ENCODE measurements at places on chromosomes 1 and 21. TPM values are rescaled to one million over a fixed set of nuclear protein-coding genes. Genes with fewer than 3 reads are reported as not detected.

The S100A14 gene
- not detected for total RNA-seq

The LDLRAD1 gene
- not detected for total RNA-seq

The TMPRSS15 gene
- not detected for total RNA-seq

The AIM2 gene
- not detected for total RNA-seq

The CD48 gene
- total RNA-seq, result not detected

The LRRC7 gene
- not detected for total RNA-seq

The ZNF683 gene
- not detected for total RNA-seq

The LCE1E gene
- not detected for total RNA-seq

The PRSS38 gene
- not detected for total RNA-seq

The VAV3 gene
- not detected for total RNA-seq

The ADGRL4 gene
- total RNA-seq, result 11.6 TPM

The VHLL gene
- total RNA-seq, result not detected

The AMPD1 gene
- not detected for total RNA-seq

The BRDT gene
- not detected for total RNA-seq

The AVPR1B gene
- total RNA-seq, result not detected

The TRIM63 gene
- not detected for total RNA-seq

The ITLN2 gene
- not detected for total RNA-seq

The CFAP74 gene
- total RNA-seq, result not detected

The UBE2U gene
- total RNA-seq, result not detected

The IQGAP3 gene
- total RNA-seq, result 0.58 TPM

The LRRC8B gene
- total RNA-seq, result 0.58 TPM

The KCNT2 gene
- 8.2 TPM for total RNA-seq

The TFF3 gene
- total RNA-seq, result 0.82 TPM

The MPZ gene
- total RNA-seq, result 0.34 TPM

The FABP3 gene
- total RNA-seq, result 135 TPM

The LCE6A gene
- total RNA-seq, result not detected

The ATP1A2 gene
- 1.8 TPM for total RNA-seq

The RCOR3 gene
- total RNA-seq, result 17.3 TPM

The SH2D5 gene
- total RNA-seq, result 0.26 TPM

The TNFAIP8L2 gene
- not detected for total RNA-seq

The ACOT11 gene
- 2.3 TPM for total RNA-seq

The FALEC gene
- total RNA-seq, result not detected

The SERTAD4 gene
- total RNA-seq, result 1.9 TPM

The LENEP gene
- total RNA-seq, result not detected

The CCDC185 gene
- total RNA-seq, result not detected

The FCRL4 gene
- total RNA-seq, result not detected

The SCMH1 gene
- 18.8 TPM for total RNA-seq

The LCE1B gene
- total RNA-seq, result not detected

The ACTL8 gene
- total RNA-seq, result 1.2 TPM

The DNM3 gene
- total RNA-seq, result under 0.01 TPM

The RGS18 gene
- total RNA-seq, result not detected

The TNNT2 gene
- total RNA-seq, result 16.0 TPM

The RTCA gene
- total RNA-seq, result 30.4 TPM

The ABCA4 gene
- not detected for total RNA-seq

The OXCT2 gene
- 0.09 TPM for total RNA-seq

The TMEM125 gene
- not detected for total RNA-seq

The SLC9C2 gene
- not detected for total RNA-seq

The HCRTR1 gene
- total RNA-seq, result 0.70 TPM

The SPRR2D gene
- total RNA-seq, result not detected

The PERM1 gene
- not detected for total RNA-seq

The LCE1A gene
- not detected for total RNA-seq

The MNDA gene
- not detected for total RNA-seq

The OR2G2 gene
- total RNA-seq, result not detected

The MX1 gene
- total RNA-seq, result 1.3 TPM

The SLC37A1 gene
- total RNA-seq, result 1.1 TPM

The ADAM30 gene
- not detected for total RNA-seq

The HMGCL gene
- total RNA-seq, result 38.5 TPM

The TNFRSF18 gene
- not detected for total RNA-seq

The PLA2G5 gene
- total RNA-seq, result 7.5 TPM

The MYOG gene
- 8.9 TPM for total RNA-seq

Measured in pericardium fibroblast (primary cell).